ENCODE measurements at places on chromosomes 4 and X.

DNA sequence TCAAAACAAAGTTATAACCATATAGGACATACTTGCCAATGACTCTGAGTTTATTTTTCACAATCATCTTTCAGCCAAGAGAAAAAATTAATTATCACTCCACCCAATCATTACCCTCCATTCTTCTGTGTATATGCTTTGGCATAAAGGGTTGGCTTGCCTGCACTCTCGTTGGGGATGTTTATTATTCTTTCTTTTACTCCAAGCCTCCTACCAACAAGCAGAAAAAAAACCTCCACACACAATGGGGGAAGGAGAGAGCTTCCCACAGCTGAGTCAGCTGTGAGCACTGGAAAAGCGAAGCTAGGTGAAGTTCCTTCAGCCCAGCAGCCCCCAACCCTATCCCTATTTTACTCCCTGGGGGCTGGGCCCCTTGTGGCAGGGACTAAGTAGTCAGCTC is 1.5 kb downstream of the OPHN1 start:
- no peak for DNase-seq

DNA sequence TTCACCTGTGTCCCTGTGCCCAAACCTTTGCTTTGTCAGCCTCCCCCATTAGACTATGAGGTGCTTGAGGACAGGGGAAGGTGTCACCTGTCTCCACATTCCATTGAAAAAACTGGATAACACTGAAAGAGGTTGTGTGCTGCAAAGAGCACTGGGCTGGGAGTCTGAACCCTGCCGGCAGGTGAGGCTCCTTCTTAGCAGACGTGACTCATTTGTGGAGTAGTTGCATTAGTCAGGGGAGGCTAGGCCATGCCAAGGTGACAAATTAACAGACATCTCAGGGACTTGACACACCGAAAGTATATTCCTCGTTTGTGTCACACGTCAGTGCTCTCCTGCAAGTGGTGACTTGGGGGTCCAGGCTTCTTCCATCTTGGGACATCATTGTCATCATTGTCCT is 95.9 kb upstream of the STX18 start:
- peak; percentile 54 for DNase-seq

- no peak for DNase-seq
These were observed 3.4 kb upstream of the S100G start for GRCh38 chrX:16646366-16647138.

DNA sequence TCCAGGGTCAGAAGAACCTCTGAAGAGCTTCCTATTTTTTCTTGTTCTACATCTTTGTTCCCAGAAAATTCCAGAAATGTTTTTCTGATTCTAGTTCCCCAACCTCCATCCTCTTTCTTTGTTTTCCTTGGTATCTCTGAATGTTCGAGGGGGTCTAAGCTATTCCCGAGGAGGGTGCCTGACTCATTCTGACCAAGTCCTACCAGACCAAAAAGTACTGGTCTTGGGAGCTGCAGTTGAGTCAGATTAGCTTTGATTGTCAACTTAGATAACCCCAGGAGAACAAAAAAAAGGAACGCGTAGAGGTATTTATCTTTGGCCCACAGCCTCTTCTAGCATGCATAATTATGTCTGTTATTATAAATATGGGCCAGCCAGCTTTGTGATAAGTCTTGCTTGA is 12.1 kb upstream of the TENM3 start:
- no peak for DNase-seq

- DNase-seq = no peak
These were observed 1163.5 kb upstream of the PABPC4L start for GRCh38 chr4:135365065-135365464.

GRCh38 chr4:166195101-166195500 is 322.1 kb downstream of the TLL1 start:
- DNase-seq = no peak

DNA sequence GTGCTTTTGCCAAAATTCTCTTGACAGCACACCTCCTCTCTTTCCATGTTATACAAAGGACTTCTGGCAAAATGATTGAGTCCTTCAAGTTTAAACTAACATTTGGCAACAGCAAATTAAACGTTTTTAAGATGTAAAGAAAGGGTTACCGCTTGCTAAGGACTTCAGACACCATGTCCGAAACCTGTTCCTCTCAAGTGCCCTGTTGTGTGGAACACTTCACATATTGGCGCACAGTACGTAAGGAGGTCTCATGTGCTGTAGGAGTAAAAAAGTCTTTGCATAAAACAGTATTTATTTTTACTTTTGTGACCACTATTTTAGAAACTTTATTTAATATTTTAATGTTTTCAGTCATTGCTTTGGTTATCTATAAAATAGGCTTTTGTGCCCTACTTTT is 33.7 kb upstream of the HPRT1 start:
- no peak for DNase-seq

DNA sequence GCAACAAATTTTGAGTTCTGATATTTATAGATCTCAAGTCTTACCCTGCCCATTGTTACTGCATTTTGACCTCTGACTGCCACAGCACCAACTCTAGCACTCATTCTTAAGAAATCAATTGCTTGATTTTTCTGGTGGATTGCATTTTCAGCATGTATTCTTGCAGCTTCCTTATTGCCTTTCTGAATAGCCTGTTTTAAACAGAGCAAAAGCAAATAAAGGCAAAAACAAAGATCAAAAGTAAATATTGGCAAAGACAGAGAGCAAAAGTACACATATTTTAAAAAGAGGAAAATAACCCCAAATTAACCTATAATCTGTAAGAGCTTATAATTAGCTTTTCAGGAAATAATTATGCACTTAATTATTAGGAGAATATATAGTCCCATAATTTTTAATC is 129.4 kb upstream of the TENT5D start:
- DNase-seq = no peak

GRCh38 chrX:50874876-50875275 is 35.7 kb upstream of the BMP15 start:
- DNase-seq = no peak

DNA sequence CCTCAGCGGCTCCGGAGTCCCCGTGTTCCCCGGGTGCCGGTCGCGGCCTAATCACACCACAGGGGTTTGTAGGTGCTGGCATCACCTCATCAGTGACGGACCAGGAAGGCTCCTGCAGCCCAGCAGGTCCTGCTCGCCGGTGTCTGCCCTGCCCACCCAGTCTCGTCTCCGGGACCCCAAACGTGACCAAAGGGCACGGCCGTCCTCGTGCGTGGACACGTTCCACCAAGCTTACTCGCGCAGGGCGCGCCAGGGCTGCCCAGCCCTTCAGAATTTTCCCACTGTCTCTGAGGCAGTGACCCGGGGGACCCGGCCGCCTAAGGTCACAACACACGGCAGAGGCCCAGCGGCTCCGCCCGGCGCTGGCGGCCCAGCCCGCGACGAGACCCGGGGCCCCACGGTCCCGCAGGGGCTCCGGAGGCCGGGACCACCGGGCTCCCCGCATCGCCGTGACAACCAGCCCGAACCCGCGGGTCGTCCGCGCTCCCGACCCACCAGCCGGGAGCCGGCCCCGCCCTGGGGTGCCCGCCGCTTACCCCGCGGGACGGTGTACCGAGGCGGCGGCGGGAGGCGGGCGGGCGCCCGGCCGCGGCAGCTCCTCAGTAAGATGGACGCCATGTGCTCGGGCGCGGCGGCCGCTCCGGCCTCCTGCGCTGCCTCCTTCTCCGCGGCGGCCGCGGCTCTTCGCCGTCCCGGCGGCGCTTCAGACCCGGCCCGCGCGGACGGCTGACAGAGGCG is 454 bp downstream of the LETM1 start:
- peak; percentile 68 for DNase-seq

- DNase-seq = no peak
These were observed 149.6 kb downstream of the INPP4B start for GRCh38 chr4:142696334-142697122.

DNA sequence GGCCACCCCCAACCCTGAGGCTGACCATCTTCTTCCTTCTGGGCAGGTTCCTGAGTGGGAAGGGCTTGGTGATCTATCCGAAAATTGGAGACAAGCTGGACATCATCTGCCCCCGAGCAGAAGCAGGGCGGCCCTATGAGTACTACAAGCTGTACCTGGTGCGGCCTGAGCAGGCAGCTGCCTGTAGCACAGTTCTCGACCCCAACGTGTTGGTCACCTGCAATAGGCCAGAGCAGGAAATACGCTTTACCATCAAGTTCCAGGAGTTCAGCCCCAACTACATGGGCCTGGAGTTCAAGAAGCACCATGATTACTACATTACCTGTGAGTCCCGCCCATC is 9.7 kb downstream of the EFNB1 start:
- no peak for DNase-seq

- no peak for DNase-seq
These were observed 65.8 kb downstream of the RASGEF1B start for GRCh38 chr4:81405900-81406401.

Measured in activated CD8-positive, alpha-beta memory T cell treated with anti-CD3 and anti-CD28 coated beads, Interleukin-2, amount 50 U/mL, for 48 hours (primary cell).